ENCODE measurements at places on chromosomes 13 and 19.

GRCh38 chr13:107238262-107238981, 670.5 kb upstream of the ARGLU1 start:
- no peak for DNase-seq

- no peak for DNase-seq
Measured at GRCh38 chr13:23558675-23559536, 11.3 kb upstream of the TNFRSF19 start.

DNA sequence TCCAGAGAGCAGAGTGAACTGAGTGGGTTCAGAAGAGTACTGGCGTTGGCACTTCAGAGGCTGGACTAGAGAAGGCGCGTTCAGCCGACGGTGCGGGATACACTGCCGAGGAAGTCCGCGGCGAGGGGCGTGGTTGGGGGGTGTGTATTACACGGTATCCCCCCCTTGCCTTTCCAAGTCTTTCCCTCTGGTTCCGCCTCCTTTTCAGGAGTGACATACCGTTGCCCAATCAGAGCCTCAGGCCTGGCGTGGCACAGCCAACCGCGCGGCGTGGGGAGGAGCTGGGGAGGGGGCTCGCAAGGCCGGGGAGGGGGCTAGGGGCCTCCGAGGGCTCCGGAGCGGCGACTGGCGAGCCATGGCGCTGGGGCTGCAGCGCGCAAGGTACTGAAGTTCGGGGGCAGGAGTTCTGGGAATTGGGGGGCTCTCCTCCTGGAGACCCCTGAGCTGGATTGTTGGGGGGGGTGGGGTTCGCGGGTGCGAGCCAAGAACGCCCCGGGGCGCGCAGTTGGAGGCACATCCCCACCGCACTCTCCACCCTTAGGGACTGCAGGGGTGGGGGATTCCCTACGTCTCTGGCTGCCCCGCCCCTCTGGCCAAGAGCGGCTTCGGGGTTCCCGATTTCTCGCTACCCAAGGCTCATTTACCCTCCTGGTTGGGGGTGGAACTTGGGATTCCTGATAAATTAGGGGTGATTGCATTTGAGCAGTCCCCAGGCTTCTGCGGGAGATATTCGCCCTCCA, at the start of gene HIF3A:
HIF3A (plus strand) TSS at position 321 of the 740 bp plus-strand sequence; CDS start at position 356, 35 bp downstream.
- no peak for DNase-seq

- DNase-seq: peak; percentile 62
Measured at GRCh38 chr13:40271931-40272775, 394.3 kb downstream of the FOXO1 start.
